ENCODE measurements at places on chromosomes 12 and 14.

DNA sequence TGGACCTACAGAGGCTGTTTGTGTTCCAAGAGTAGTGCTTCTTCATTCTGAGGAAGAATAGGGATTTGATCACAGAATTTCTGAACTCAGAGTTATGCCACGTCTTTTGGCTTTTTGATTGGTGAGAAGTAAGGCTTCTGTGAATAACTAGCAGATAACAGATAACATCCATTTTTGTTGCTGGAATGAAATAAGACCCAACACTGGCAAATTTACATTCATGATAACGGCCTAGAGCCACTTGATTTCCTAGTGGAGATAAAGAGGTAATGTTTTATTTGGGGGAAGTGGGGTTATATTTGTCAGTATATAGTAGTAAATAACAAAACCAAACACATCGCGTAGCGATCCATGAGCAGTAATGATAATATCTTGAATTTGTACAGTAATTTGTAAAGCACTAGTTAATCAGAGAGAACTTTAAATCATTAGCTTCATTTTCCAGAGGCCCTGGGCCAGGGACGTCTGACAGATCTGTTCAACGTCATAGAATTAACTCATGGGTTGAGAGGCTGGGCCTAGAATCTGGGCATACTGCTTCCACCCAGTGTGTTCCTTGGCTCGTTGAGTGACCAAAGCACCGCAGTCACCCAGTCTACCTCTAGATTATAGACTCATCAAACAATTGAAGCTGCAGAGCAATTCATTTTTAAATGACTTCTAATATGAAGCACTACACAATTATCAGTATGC is 79.6 kb downstream of the HMGA2 start:
- DNase-seq: no peak

DNA sequence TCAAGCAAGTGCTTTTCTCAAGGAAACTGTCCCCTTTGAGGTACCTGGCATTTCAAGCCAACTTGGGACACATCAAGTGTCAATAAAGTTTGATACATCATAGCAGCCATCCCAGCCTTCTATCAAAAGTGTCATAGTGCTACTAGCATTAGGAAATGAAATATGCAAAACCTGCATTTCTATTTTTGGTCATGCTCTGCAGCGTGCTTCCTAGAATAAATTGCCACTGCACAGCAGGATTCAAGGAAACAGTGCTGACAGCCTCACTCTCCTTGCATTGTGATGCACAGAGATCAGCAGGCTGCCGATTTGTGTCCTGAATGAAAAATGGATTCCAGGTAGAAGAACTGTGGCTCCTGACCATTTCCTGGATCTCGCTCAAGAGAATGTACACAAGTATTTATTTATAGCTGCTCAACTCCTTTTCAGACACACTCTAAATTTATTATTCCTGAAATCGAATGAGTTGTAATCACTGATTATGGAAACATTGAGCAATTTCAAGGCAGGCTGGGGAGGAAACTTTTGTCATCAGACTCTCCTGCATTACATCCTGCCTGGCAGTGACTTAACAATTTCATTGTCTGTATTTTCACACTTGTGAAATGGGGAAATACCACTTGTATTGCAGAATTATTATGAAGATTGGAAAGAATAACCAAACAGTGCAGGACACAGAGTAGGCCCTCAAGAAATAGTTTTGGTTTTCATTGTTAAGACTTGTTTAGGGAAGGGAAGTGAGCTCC is 120.9 kb downstream of the SLC38A6 start:
- DNase-seq: no peak

GRCh38 chr14:25537846-25538455 is 488.0 kb upstream of the STXBP6 start:
- DNase-seq: peak; percentile 50

- no peak for DNase-seq
Observed at GRCh38 chr12:108232565-108232964, 103.5 kb downstream of the WSCD2 start.

DNA sequence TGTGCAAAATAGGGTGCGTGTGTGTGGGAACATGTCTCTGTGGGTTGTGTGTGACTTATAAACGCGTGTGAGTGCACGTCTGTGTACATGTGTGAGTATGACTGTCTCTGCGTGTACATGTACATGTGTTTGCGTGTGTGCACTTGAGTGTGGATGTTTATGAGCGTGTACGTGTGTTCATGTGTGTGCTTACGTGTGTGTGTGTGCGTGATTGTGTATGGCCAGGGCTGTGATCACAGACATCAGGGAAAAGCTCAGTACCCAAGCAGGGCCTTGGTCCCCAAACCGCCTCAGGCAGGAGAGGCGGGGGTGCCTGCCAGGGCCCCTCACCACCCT is 326.3 kb upstream of the DIO3 start:
- DNase-seq: no peak

DNA sequence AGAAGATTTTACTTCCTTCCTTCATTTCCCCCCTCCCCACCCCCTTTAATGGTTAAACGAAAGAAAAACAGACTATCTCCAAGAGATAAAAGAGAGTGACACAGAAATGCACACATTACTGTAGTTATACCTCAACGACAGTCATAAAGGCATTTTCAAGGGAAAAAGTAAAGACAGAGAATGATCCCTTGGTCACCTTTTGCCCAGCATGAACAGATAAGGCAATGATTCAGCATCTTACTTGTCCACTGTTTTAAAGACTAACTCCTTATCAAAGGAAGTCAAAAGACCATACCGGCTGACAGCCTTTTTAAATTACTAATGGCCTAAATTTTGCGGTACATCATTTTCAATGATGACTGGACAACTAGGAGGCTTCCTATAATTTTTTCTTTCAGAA is 326.6 kb downstream of the PAWR start:
- DNase-seq: no peak

DNA sequence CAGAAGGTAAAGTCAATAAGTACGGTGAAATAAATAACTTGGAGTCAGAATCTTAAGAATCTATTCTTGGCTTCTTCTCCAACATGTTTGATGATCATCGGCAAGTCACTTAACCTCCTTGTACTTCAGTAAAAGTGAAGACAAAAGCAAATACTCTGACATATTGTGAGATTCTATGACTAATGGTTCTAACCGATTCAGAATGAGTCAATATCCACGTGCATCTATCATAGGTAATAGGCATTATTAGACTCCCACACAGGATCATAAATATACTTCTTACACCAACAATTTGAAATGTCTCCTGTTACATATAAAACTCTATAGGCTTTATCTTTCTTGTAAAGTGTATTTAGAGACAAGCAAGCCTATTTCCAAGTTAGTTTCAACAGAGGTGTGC is 144.4 kb upstream of the ATXN7L3B start:
- DNase-seq: no peak

- no peak for DNase-seq
Observed at GRCh38 chr14:84674636-84675035, 855.3 kb upstream of the FLRT2 start.

- no peak for DNase-seq
Observed at GRCh38 chr14:78048120-78048519, 122.1 kb upstream of the NRXN3 start.

DNA sequence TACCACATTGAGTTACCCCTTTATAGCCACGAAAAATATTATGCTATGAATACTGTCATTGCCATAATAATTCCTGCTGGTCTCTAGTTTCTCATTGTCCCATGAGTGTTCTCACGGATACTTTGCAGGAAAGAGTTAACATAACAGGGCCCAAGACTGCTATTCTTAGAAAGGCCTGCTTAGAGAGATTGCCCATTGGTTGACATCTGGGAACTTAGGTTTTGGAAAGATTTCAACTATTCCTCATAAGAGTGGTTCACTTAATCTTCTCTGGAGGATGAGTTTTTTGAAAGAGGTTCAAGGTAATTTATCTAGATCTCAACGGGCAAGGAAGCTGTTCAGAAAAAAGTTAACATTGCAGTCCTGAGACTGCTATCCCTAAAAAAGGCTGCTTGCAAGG is 18.4 kb upstream of the PRPF39 start:
- DNase-seq: no peak

DNA sequence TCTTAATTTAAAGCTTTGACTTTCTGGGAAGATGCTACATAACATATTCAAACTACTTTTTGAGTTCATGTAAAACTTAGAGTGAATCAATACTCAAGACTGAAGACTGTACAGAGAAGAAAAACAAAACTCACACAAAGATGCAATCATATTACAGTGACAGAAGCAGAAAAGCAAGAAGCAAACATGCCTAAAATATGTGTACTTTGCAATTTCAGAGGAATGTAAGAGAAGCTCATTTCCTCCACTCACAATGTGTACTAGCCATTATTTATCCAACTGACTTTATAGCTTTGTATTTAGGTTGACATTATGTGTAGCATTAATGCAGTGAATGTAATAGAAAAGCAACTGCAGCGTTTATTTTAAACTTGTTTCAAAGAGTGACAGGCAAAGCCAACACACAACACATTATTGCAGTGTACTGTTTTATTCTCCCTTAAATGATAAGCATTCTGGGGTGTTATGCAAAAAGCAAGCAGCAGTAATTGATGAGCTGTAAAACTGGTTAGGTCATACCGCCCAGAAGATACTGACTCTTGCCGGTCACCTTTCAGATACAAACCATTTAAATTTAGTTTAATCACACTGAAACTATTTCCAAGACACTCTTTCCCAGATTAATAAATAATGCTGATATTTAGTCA is 88.2 kb upstream of the PAWR start:
- no peak for DNase-seq

Measured in ELF-1 (cell line).